ENCODE measurements at places on chromosomes 16 and 17.

DNA sequence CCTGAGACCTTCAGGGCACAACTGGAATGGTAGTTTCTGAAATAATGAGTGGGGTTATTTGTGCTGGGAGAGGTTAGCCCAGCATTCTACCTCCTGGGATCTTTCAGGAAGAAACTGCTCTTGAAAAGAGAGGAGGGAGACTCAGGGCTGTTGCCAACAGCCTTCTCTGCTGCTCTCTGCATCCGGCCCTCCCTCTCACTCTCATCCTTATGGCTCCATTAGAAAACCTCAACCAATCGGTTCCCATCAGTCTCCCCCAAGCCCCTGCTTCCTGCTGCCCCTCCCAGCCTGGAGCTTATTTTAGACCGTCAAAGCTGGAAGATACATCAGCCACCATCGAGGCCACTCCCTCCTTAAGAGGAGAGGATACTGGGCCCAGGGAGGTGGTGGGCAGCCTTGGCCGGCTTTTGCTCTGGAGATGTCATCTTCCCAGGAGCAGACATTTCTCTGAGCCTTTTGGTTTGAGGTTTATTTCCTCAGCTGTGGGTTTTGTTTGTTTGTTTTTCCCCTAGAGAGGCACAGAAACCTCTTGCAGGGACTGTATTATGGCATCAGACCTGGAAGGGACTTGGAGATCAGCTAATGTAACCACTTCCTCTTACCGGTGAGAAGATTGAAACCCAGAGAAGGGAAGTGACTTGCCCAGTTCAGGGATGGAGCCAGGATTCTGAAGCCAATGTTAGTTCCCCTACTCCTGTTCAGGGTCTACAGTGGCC is 2.7 kb downstream of the MPRIP start:
- DNase-seq: no peak

- DNase-seq: no peak
Observed at GRCh38 chr17:6187836-6188235, 117.7 kb downstream of the WSCD1 start.

- no peak for DNase-seq
Observed at GRCh38 chr17:69269131-69269998, 40.7 kb upstream of the ABCA10 start.

GRCh38 chr17:39834017-39834416 is 30.1 kb downstream of the IKZF3 start:
- DNase-seq: no peak

DNA sequence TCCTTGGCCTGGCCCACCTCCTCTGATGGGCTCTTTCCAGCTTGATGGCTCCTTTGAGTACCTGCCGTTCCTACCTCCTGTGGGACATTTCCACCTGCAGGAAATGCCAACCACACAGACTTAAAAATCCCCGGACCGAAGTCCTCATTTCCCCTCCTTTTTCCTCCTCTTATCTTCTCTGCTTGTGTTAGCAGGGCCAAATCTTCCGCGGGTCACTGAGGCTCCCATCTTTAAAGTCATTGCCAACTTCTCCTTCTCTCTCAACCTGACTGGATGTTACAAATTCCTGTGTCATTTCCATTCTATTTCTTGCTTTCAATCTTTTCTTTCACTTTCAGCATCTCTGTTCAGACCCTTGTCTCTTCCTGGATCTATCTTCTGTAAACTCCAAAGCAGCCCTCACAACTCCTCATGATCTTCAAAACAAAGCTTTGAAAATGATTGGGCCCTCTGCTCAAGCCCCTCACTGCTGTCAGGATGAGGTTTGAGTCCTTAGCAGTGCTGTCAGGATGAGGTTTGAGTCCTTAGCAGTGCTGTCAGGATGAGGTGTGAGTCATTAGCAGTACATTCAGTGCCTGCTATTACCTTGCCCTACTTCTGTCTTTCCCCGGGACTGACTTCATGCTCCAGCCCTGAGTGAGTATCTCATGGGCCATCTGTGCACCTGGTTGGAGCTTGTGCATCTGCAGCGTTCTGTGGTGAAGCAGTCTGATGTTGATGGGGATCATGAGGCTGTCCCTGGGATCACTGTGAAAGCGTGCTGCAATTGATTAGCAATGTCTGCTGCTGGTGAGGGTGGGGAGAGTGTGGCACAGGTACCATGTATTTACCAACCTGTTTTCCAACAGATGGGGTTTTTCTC is 100.1 kb downstream of the IRF8 start:
- no peak for DNase-seq

DNA sequence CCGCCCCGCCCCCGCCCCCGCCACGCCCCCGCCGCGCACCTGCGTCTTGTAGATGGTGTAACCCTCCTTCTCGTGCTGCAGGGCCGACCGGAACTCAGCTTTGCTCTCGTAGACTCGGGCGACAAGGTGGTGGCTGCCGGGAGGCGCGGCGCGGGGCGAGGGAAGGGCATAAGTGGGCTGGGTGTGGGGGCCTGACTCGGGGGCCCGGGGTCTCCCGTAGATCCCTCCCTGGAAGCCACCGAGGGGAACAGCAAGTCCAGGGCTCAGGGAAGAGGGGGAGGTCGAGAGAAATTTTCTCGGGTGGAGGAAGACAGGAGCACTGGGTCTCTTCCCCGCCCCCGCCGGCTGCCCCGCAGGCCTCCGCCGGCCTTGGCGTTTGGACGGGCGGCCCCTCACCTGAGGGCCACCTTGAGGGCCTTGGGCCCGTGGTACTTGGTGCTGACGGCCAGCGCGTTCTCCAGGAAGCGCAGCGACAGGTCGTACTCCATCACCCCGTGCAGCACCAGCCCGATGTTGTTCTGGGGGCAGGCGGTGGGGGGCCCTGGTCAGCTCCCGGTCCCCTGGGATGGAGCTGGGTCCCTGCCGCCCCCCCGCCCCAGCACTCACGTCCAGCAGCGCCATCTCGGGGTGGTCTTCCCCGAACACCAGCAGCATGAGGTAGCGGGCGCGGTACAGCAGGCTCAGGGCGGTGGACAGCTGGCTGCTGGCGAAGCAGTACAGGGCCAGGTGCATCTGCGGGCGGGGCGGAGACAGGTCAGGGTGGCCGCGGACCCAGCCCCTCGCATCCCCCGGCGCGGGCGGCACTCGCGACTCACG is 19.4 kb downstream of the CLUH start:
- no peak for DNase-seq

DNA sequence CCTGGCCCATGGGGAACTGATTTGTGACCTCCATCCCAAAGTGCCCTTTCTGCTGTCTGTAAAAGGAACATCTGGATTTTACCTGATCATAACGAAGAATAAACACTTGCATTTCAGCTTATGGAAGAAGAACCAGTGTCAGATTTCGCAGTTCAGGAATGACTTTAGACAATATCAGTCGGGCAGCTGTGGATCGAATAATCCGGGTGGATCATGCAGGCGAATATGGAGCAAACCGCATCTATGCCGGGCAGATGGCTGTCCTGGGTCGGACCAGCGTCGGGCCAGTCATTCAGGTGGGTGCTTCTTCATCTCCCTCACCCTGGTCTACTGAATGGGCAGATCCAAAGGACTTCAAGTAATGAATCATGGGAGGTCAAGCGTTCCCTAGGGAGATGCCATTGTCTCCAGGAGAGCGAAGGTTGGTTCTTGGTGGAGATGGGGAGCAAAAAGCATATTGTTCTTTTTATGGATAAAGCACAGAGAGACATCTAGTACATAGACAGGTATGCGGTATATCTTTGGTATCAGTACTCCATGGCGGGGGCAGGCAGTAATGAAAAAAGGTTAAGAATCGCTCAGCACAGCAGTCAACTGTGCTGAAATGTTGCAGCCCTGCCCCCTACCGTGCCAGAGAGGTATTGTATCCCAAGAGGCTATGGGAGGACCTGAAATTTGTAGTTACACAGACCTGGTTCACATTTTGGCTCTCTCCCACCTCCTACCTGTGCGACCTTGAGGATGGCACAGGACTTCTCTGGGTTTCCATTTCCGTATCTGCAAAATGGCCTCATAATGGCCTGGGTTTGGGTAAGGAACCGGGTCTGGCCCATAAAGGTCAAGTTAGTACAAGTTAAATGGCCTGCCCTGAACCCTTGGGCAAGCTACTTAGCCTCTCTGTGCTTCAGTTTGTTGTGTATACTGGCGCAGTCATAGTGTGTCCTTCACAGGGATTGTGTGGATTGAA is 4.7 kb downstream of the COQ7 start:
- DNase-seq: no peak

GRCh38 chr16:66270333-66270927 is 96.1 kb upstream of the CDH5 start:
- DNase-seq: no peak

DNA sequence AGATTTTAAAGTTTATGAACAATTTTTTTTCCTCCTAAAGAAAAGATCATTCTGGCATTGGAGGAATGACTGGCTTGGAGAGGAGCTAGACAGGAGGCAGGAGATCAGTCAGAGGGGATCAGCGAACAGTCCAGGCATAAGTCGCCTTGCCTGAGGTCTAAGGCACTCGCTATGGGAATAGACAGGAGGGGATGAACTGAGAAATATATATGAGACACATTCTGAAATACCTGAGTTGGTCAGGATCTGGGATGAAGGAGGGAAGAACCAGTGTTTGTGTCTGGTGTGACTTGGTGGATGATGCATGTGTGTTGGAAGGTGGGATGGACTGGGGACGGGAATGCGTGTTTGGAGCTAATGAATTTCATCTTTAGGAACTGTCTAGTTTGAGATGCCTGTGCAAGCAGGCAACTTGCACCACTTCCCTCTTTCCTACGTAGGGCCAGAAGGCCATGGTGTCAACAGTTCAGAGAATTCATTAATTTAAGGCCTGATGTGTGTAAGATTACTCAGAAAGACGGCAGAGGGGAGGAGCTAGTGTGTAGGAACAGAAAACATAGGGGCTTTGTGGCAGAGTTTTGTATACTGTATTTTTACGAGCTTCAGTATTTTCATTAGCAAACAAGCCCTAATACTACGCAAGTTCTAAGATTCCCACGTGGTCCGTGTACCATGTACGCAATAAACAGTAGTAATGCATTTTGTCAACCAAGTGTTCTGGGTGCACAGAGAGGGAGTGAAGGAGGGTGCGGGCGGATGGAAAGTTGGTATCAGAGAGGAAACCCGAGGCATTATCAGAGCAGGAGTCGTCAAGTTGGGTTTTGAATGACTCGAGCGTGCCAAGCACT is 825 bp downstream of the HEATR6 start:
- DNase-seq: no peak

GRCh38 chr17:73282629-73283028 is 20.9 kb upstream of the CPSF4L start:
- DNase-seq: no peak

DNA sequence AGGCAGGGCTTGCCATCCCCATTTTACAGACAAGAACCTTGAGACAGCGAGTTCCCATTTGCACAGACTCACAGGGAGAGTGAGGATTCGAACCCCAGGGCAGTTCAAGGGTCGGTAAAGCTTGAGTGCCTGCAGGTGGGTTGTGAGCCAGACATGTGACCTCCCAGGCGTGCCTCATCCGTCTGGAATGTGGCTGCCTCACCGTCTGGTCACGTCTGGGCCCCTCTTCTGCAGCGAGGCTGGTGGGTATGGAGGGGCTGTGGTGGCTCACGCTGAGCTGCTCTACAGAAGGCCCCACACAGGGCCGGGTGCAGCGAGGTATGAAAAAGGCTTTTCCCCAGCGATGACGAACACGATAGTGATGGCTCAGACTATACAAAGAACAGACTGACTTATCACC is 35.8 kb upstream of the LHX1 start:
- DNase-seq: no peak

DNA sequence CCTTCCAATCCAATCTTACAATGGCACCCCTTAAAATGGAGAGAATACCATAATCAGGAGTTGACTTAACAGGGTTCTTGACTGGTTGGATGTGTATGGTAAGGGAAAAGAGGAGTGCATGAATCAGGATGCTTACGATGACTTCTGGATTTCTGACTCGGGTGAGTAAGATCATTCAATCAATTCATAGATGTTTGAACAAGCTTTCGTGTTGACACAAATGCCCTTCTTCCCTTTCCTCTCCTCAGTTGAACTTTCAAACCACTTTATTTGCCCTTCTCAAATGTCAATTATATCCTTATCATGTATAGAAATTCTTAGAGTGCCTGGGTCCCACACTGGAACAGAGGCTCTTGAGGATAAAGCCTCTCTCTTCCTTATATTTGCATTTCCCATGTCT is 25.9 kb downstream of the ABCC12 start:
- no peak for DNase-seq

Measured in GOT3 (cell line).